Activated naive CD8-positive, alpha-beta T cell treated with anti-CD3 and anti-CD28 coated beads for 36 hours (primary cell): ENCODE measurements at places on chromosomes 2 and 18.

- no peak for DNase-seq
These were observed 642.0 kb downstream of the DPP10 start for GRCh38 chr2:115084446-115084845.

GRCh38 chr2:112140899-112141625 lies 2.9 kb downstream of the FBLN7 start:
- DNase-seq = no peak

DNA sequence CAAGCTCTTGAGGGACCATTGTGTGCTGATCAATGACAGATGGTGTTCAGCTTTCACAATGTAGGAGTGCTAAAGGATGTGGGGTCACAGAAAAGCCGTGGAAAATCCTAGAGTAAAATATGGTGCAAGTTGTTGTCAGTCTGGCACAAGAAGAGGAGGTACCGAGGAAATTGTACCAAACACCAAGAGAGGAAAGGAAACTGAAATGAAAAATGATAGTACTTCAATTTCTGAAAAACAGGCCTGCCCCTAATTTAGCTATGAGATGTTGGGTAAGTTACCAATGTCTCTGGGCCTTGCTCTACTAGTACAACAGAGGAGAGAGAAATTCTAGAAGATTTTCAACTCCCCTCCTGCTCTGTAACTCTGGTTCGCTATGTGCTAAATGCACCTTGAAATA lies 78.8 kb upstream of the PELI1 start:
- no peak for DNase-seq

DNA sequence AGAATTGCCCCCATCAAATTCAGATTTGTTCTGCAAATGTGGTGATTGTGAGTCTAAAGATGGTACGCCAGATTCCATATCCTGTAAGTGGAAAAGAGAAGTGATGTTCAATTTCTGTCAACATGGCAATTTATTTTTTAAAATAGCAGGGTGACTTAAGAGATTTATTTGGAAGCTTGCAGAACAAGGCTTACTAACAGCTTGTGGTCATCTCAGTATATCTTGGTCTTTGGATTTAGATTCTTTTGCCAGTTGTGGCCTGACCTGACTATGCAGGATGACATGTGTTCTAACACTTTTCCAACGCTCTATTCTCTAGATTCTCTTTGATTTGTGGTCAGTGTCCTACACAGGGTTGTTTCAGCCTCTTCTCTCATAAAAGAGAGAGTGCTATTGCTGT lies 74.4 kb downstream of the MAP3K20 start:
- no peak for DNase-seq

DNA sequence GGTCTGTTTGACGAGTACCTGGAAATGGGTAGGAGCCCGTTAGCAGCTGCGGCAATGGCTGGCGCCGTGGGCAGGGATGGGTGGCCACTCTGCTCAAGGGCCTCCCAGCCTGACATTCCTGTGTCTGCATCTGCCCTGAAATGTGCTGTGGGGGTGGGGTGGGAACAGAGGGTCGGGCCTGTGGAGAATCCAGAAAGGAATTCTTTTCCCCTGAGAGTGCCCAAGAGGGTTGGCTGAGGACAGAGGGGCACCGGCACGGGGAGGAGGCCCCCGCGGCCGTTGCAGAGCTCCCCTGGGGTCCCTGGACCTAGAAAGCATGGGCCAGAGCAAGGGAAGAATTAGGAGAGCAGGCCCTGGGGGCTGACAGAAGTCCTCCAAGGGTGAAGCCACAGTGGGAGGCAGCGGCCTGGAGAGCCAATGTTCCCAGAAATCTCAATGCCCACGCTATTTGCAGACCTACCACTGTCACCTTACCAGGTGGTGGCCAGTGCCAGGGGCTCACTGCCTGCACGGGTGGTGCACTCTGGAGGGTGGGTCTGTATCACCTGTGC lies 27.8 kb downstream of the ANO7 start:
- no peak for DNase-seq

DNA sequence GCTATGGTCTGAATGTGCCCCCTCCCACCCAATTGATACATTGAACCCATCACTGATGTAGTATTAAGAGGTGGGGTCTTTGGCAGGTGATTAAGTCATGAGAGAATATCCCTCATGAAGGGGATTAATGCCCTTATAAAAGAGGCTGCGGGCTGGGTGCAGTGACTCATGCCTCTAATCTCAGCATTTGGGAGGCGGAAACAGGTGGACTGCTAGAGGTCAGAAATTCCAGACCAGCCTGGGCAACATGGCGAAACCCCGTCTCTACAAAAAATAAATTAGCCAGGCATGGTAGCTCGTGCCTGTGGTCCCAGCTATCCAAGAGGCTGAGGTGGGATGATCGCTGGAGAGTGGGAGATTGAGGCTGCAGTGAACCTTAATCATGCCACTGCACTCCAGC lies 14.3 kb downstream of the POLR2D start:
- no peak for DNase-seq

DNA sequence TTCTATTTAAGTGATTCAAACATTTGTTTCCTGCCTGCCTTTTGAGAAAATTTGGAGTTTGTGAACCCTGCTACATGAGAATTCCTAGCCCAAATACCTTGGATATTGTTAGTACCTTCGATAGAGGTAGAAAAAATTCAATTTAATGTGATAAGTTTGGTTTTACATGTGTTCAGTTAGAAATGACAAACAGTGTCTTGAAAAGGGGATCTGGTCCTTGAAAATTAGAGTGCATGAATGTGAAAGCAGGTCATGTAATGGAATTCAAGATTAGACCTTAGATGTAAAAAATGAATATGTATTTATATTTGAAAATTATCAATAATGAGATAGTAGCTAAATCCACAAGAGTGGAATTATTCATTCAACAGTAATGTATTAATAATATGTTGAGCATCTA lies 70.5 kb downstream of the PIK3C3 start:
- no peak for DNase-seq

- DNase-seq = no peak
These were observed 4.8 kb upstream of the IMPA2 start for GRCh38 chr18:11976315-11977152.

GRCh38 chr2:237968048-237968862 lies 1.4 kb downstream of the UBE2F start:
- peak; percentile 48 for DNase-seq

DNA sequence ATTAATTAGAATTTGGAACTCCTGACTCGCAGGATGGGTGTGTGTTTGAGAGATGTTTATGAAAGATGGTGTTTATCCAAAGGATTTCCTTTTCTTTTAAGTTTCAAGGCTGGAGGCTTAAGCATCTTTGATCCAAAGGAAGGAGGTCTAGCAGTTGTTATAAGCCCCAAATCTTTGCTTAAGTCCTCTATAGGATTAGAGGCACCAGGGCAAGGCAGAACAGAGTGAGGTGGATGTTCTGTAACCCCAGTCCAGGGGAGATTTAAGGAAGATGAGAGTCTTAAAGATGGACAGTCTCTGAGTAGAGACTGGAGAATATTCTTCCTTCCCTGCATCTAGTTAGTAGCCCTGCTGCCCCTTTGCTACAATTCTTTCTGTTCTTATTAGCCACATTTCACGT lies 17.5 kb downstream of the LBH start:
- no peak for DNase-seq

DNA sequence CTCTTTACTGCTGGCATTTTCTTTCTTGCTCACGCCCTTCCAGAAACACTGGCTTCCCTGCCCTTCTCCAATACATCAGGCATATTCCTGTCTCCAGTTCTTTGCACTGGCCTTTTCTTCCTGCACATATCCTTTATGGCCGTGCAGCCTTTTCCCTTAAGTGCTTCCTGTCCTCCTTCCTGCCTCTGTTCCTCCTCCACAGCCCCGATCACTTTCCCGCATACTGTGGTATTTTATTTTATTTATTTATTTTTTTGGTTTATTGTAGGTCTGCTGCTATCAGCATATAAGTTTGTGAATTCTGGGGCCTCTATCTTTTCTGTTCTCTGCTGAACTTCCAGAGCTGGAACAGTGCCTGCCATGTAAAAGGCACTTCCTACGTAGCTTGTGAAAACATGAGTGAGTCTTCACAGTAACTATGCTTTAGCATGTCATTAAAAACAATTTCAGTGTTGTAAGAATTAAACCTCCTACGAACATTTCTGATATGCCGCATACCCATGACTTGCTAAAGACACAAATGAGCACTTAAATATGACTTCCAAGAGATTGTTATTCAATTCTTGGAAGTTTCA lies 289.1 kb downstream of the TRIB2 start:
- DNase-seq = no peak

DNA sequence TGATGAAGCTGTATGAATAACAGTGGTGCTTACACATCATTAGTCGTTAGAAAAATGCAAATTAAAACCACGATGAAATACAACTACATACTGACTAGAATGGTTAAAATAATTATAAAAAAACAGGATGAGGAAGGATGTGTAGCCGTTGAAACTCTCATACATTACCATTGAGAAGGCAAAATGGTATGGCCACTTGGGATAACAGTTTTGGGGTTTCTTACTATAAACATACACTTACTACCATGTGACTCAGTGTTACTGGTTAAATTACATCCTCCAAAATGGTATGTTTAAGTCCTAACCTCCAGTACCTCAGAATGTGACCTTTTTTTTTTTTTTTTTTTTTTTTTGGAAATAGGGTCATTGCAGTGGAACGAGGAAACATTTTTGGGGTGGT lies 58.4 kb downstream of the UBE2E3 start:
- no peak for DNase-seq

- no peak for DNase-seq
These were observed 194.2 kb upstream of the PKDCC start for GRCh38 chr2:41853427-41854191.

- DNase-seq = no peak
These were observed 1.3 kb downstream of the FOXI3 start for GRCh38 chr2:88450925-88451810.

GRCh38 chr18:37787452-37787851 lies 221.9 kb upstream of the CELF4 start:
- DNase-seq = no peak

DNA sequence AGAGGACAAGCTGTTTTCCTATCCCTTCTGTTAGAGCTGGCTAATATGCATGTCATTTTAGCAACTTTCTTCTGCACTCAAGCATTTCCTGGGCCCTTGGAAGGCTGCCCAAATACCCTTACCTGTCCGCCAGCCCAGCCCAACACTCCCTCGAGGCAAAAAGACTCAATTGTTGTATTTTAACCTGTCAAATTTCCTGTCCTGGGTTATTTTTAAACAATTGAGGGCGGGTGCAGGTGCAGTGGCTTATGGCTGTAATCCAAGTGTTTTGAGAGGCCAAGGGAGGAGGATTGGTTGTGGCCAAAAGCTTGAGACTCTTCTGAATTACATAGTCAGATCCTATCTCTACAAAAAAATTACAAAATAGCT lies 125.0 kb upstream of the ARHGAP28 start:
- DNase-seq = no peak

DNA sequence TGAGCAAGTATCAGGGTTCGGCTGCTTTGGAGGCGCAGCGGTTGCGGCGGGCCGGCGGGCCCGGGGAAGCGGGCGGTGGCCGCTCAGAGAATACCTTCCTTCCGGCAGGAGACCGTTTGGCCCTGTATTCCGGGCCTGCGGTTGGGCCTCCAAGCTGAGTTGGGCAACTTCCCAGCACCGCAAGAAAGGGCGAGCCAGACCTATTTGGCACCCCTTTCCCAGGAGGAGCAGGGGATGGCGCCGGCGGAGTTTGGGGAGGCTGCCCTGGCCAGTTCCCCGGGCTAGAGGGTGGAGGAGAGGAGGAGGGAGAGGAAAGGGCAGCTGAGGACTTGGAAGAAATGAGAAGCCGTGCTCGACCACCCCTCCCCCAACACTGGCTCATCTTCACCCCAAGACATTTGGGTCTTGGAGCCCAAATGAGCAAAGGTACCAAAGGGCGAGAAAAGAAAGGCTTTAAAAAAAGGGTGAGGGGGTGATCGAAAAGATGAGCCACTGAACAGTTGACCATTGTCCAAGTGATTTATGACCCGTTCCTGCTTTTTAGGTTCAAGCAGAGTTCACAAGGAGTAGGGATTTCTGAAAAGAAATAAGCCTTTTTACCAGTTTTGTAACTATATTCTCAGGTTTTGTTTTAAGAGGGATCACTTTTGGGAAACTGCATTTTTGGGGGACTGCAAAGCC lies 8.4 kb downstream of the HOXD3 start:
- DNase-seq = no peak

DNA sequence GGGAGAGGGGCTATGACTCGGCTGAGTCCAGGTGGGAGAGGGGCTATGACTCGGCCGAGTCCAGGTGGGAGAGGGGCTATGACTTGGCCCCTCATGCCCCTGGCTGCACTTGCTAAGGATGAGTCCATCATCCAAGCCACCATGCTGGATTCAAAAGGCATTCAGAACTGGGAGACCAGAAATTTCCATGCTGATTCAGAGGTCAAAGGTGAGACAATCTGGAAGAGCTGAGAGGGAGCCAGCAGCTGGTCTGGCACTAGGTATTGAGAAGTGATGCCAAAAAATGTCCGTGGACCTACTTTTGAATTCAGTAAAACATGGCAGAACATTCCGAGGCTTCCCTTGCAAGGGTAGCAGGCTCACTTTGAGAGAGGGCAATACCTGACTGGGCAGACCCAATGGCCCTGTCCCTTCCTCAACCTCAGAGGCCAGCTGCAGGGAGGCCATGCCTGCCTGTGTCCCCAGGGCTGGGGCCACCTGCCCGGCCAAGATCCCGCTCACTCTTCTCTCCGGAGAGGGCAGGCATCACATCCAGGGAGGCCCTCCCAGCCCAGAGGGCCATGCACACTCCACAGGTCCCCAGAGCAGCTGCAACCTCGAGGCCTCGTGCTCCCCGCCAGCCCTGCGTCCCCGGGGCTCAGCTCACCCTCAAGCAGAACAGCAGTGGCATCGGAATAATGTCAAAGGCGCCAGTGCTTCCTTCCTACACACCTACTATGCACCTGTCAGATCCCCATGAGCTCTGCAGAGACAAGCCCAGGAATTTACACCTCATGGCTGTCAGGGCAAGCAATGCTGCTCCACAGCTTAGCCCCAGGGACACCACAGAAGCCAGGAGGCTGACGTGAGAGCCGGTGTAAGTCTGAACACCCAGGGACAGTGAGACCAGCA lies 80.2 kb upstream of the GPC1 start:
- no peak for DNase-seq

DNA sequence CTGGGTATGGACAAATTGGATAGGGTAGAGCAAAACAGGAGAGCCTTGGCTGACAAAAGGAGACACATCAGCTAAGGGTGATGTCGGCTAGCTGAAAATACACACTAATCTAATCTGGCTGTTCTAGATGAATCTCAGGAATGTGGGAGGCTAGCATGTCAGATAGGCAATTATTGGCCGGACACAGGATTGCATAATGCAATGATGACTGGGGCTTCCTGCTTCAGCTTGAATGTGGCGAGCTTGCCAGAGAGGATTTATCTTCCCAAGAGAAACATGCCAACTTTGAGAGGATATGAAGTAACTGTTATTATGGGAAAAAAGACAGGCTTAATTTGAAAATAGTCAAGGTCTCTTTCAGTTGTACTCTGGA lies 102.4 kb downstream of the TRIB2 start:
- DNase-seq = no peak

GRCh38 chr2:80971-81736 lies 34.8 kb upstream of the FAM110C start:
- DNase-seq = no peak

DNA sequence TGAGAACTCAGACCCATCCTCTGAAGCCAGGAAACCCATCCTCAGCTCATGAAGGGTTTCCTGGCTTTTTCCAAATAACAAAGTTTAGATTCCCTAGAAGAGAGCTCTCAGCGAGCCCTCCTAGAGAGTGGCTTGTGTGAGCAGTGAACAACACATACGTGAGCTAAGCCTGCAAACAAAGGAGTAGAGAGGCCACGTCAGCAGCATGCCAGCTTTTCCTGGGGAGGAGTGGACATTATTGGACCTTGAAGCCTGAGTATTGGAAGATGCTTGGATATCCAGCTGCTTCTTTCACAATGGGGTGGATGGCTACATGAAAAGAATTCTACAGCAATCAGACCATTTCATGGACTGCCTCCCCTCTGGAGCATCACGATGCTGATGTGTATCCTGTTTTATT lies 21.1 kb downstream of the KIF5C start:
- DNase-seq = no peak
